ENCODE measurements at places on chromosomes 2 and 18.

DNA sequence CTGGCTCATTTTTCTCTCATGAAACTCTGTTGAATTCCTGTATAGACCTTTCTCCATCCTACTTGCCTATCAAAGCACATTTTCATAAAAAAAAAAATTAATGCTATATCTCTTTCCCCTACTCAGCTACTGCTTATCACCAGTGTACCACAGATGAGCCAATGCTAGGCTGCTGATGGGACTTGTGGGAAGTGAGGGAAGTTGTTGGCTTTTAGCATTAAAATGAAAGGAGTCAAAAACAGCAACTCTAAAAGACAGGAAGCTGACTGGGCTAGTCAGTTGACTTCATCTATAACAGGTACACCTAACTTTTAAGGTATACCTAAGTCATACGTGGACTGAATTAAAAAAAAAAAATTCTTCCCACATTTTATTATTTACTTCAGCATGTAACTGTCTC lies 102.1 kb downstream of the FAM117B start:
- no peak for DNase-seq

DNA sequence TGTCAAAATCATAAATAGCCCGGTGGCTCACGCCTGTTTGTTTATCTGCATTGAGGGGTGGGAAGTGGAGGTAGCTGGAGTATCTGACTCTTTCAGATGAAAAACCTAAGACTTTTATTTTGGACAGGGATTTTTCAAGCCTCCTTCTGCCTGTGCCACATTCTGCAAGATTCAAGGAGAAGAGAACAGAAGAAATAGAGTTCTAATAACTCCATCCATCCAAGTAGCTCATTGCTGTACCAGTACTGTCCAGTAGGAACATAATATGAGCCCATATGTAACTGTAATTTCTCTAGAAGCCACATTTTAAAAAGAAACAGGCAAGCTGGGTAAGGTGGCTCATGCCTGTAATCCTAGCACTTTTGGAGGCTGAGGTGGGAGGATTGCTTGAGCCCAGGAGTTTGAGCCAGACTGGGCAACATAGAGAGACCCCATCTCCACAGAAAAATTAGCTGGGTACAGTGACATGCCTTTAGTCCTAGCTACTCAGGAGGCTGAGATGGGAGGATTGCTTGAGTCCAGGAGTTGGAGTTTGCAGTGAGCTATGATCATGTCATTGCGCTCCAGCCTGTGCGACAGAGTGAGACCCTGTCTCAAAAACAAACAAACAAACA lies 35.4 kb upstream of the NT5DC4 start:
- no peak for DNase-seq

GRCh38 chr18:21903709-21904108 lies 163.1 kb downstream of the MIB1 start:
- DNase-seq = no peak

DNA sequence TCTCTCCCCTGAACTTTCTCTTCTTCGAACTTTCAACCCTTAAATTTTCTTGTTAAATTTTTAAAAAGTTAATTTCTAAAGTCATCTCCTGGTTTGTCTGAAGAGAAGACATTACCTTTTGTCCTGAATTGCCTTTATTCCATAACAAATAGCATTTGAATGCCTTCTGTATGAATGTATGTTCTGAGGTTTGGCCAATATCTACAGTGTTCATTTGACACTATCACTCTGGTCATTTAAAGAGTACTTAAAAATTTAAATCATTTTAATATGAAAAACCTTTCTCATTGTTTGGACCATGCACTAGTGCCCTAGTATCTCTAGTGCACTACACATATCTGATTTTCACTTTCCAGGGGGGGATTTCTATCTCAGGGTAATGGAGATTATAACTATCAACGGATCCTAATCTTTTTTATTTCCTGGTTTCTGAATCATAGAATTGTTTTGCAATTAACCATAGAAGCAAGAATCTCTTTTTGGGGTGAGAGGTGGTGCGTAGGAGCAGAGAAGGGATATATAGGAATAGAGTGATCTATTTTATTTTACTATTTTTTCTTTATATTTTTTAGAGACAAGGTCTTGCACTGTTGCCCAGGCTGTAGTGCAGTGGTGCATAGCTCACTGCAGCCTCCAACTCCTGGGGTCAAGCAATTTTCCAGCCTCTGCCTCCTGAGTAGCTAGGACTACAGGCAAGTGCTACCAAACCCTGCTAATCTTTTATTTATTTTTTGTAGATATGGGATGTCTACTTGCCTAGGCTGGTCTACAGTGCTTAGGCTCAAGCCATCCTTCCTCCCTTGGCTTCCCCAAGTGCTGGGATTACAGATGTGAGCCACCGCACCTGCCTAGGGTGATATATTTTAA lies 25.5 kb downstream of the TANC1 start:
- no peak for DNase-seq

DNA sequence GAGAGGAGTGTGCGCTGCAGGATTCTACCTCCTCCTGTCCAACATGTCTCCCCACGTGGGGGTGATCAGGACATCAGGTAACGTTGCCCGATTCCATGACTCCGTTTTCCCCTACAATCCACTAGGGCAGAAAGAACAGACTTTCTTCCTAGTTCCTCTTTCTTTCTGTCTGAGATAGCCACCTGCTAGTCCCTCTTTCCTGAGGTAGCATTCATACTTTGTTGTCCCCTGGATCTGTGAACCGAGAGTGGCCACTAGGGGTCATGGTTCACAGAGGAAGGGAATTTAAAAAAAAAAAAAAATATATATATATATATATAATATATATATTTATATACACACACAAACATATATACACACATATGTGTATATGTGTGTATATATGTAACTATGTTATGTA lies 210.0 kb upstream of the ZNF521 start:
- no peak for DNase-seq

All from retina (tissue), 1 donor.